ENCODE measurements at places on chromosomes 11 and 22. TPM values are rescaled to one million over a fixed set of nuclear protein-coding genes. Genes with fewer than 3 reads are reported as not detected.

GRCh38 chr22:25318081-25318823 is 98.8 kb downstream of the CRYBB2 start:
- DNase-seq = no peak

DNA sequence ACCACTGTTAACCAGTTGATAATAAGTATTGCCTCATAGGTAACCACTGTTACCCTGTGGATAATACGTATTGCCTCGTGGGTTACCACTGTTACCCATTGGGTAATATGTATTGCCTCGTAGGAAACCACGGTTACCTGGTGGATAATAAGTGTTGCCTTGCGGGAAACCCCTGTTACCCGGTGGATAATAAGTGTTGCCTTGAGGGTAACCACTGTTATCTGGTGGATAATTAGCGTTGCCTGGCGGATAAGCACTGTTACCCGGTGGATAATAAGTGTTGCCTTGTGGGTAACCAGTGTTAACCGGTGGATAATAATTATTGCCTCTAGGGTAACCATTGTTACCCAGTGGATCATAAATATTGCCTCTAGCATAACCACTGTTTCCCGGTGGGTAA is 27.3 kb upstream of the NXPE4 start:
- DNase-seq = no peak

- no peak for DNase-seq
These were observed 49.3 kb upstream of the CD44 start for GRCh38 chr11:35089666-35090065.

DNA sequence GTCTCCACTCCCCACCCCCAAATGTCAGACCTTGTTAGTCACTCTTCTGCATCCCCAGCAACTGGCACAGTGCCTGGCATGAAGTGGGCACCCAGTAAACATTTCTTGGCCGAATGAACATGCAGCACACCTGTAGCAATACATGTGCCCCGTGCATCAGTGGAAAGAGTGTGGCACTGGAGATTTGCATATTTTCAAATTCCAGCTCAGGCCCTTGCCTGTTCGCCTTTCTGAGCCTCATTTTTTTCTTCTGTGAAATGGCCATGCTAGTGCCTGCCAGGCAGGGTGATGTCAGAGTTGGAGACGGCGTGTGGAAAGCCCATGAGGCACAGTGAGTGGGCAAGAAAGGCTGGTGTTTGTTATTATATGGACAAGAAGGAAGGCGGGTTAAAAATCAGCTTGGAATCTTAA is 38.7 kb downstream of the CD82 start:
- DNase-seq = peak; percentile 28

DNA sequence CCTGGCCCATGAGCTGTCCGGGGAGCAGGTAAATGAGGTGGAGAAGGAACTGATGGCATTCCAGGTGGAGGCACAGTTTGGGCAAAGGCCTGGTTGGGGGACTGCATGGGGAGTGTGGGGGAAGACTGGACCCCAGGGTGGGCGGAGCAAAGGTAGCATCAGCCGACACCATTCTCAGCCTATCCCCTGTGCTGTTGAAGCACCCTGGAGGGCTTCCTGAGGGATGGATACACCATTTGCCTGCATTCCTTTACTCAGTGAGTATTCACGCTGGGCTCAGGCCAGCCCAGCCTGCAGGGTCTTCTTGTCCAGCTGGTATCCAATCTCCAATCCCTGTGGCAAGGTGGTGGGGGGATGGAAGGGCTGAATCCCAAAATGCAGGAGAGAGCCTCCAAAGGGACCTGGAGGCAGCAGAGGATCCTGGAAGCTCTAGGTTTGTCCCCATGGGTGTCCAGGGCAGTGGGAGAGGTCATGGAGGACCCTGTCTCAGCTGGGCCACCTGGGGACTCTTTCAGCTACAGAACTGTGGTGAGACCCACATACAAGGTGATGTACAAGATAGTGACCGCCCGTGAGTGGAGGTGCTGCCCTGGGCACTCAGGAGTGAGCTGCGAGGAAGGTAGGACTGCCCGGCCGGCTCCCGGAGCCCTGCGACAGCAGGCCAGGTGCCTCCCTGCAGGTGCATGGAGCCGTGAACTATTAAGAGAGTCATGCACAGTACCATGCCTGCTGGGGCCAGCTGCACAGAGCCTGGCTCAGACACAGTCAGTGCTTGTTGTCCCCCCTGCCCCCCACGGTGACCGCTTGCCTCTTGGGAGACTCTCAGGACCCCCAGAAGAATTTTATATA is 9.5 kb downstream of the EMID1 start:
- no peak for DNase-seq

DNA sequence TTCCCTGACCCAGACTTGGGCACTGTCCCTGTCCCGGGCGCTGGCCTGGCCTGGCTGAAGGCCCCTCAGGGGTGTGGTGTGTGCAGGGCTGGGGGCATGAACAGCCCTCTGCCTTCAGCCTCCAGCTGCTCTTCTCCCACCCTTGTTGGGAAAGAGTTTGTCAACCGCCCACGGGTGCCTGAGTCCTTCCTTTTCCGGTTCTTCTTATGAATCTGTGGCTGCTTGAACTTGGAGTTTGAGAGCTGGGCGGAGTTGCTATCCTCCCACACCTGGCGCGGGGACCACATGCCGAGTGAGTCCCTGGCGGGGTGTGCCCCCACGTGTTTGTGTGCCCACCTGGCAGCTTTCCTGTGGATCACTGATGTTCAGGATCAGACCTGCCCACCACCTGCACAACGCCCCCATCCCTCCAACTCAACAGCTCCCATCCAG is 13.4 kb downstream of the NFAM1 start:
- DNase-seq = no peak

TYR gene
- not detected for total RNA-seq

DNA sequence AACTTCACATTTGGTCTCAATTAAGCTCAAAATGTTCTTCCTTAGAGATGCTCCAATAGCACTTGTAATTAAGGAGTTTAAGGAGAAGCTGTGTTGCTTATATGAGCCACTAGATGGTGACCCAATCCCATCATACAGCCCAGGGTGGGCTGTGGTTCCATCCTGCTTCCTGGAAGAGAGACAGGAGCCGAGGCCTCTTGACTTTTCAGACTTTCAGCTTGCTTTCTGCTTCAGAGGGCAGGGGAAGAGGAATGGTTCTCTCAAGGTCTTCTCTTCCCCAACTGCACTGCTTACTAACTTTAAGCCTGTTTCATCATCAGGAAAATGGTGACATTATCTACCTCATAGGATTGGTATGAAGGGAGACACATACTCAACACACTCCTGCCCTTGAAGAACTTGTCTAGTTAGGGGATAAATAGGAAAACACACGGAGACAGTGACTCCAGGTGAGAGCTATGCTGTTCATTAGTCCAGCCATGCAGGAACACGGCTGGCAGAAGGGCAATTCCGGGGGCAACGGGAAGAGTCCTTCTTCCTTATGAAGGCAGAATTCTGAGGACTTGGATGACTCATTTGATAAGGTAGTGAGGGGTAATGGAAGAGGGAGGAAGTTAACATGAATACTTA is 20.1 kb downstream of the TMEM218 start:
- peak; percentile 64 for DNase-seq

DNA sequence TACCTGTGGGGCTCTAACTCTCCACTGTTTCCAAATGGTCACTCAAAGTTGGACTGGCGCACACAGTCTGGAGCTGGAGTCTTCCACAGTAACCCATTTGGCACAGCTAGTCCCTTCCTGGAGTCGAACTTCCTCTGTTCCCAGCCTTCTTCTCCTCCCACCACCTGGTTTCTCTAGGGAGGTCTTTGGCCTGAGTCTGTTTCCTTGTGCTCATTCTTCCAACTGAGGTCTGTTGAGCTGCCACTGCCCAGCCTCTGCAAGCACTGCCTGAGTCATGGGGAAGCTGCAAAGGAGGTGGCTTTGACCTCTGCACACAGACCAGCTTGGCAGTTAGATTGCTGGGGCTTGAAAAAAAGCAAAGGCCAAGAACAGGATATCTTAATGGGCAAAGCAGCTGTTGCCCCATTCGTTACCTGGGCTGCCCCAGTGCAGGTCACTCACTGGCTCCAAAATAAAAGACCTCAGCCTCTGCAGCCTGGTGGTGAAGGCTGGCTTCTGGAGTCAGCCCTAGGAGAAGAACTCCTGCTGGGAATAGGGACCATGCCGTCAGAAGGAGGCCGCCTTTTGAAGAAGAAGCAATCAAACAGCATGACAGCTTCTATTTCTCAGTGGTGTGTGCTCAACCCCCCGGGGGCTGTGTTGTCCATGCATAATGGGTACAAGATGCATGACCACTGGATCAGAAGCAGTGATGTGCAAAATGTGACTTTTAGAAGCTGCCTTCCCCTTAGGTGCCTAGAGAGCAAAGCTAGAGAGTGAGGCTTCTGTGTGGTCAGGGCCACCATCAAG is 3.0 kb downstream of the ADAMTS15 start:
- DNase-seq = peak; percentile 61

DNA sequence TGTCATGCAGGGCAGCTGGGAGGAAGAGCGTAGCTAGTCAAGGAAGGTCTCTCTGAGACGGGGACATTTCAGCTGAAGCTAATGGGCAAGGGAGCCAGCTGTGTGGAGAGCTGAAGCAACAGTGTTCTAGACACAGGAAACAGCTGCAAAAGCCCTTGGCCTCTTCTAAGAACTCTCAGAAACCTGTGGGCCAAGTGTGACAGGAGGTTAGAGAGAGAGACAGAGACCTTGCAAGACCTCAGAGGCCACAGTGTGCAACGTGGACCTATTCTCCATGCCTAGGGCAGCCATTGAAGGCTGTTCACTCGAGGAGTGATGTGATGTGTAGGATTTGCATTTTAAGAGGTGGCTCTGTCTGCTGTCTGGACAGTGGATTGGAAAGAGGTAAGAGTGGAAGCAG is 48.7 kb upstream of the TNRC6B start:
- no peak for DNase-seq

TPBGL gene
- 0.20 TPM for total RNA-seq

TMEM25 gene
- 19.0 TPM for total RNA-seq

DNA sequence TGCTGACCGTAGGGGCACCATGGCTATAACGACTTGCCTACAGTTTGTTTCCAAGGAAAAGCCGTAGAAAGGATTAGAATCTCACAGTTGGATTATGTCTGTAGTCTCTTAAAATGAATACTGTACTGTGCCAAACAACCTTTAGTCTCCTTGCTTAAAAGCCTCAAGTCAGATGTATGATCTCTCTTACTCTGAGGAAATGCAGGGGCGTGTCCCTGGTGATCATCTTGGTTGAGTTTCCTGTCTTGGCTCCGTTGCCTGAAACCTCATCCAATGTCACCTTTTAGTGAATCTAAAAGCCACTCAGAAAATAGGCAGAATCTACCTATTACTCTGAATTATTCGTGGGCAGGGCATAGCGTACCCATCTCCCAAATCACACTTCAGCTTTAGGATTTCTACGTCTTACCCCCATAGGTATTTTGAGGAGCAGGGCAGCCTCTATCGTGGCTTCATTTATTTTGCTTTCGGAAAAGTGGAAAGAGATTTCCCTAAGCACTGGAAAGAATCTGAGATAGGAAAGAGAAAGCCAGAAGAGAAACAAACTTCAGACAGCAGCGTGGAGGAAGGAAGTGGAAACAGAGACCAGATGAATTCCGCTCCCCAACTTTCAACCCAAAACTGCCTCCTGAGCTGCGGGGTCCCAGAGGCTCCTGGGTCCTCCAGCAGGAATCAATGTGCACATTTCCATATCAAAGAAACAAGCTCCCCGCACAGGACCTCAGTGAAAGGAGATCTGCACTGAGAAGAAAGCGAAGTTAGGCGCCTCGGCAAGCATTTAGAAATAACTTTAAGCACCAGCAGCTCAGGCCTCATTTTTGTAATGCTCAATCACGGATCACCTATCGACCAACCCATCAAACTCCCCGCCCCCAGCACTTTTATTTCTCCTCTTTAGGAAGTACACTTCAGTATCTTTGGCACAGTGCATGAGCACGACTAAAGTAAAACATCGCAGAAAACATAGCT is 245.8 kb downstream of the ETS1 start:
- no peak for DNase-seq
